ENCODE measurements at places on chromosomes 3 and 15.

GRCh38 chr3:141876891-141877621, 613 bp downstream of the ATP1B3 start:
- DNase-seq, result peak; percentile 35

DNA sequence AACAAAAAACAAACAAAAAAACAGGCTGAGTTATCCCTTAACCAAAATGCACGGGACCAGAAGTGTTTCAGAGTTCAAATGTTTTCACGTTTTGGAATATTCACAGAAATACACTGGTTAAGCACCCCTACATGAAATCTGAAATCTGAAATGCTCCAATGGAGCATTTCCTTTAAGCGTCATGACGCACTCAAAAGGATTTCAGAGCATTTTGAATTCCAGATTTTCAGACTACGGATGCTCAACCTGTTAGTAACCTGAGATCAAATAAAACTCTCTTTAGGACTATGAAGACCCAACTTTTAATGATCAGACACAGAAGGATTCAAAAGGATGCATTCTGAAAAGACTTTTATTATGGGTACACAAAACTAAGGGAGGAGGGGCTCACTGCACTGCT, 9.6 kb downstream of the CLPX start:
- no peak for DNase-seq

DNA sequence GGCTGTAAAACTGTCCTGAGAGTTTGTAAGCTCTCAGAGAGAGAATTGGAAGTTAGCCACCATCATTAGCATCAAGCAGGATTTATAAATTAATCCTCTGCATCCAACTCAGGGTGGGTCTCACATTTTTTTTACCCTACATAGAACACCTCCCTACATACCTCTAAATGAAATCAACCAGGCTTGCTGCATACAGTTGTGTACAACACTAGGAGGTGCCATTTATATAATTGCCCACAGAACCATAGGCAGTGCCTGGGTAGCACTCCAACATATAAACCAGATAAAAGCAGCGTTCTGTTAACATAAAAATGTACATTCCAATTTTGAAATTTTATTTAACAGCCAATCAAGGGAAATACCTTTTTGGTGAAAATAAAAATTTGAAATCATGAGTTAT, 48.2 kb upstream of the SELENOK start:
- DNase-seq, result no peak

DNA sequence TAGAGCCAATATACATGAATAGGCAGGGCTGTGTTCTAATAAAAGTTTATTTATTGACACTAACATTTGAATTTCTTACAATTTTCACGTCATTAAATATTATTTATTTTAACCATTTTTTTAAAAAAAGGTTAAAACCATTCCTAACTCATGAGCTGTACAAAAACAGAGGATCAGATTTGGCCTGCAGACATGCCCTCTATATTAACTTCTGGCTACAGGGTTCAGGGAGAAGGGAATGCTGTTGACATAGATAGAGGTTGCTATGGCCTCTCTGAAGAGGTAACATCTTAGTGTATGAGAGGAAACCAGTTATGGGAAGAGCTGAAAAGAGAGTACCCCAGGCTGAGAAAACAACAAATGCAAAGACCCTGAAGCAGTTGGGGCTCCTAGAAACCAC, 19.1 kb upstream of the RAP2B start:
- DNase-seq, result no peak

GRCh38 chr3:112293368-112294321, at the start of gene SLC9C1:
Gene SLC9C1, minus strand, starts transcription at chr3:112294216. Its CDS starts 7,425 bp downstream, at chr3:112286791.
- DNase-seq, result no peak

DNA sequence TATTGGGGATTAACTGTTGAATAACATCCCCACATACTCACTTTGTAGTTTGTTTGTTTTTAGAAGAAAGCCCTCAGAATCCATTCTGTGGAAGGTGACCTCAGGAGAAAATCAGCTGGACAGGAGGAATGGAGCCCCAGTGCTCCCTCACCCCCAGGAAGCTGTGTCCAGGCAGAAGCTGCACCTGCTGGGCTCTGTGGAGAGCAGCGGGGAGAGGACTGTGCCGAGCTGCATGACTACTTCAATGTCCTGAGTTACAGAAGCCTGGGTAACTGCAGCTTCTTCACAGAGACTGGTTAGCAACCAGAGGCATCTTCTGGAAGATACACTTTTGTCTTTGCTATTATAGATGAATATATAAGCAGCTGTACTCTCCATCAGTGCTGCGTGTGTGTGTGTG, 14.0 kb downstream of the TIGIT start:
- no peak for DNase-seq

DNA sequence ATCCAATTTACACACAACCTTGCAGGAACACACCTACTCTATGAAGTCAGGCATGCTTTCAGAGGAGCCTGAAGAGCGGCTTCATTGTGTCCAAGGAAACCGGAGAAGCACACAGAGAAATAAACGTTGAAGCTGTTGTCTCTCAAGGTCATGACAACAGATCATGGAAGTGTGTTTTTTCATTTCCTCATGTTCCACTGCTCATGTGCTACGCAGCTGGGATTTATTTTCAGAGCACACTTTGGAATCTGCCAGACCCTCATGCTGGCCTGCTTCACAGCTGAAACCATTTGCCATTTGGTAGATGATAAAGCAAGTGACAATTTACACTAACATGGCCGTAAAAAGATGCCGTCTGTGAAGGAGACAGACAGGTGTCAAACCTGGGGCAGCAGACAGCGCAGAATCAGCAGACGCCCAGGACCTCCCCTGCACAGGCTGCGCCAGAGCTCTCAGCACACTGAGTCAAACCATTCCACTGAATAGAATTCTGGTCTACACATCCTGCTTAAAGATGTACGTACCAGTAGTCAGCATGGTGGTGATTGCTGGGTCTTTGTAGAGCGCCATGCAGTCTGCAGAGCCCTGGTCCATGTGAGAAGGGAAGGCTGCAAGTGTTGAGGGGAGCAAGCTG, 99.3 kb downstream of the ARNT2 start:
- no peak for DNase-seq

Measured in stimulated activated CD8-positive, alpha-beta memory T cell treated with anti-CD3 and anti-CD28 coated beads, Interleukin-2, amount 100 ng/mL, for 1 hour (primary cell).